T-helper 2 cell treated with Interferon-gamma antibody and Interleukin-4, amounts not matched to agents 5 μg/mL and 100 μg/mL, for 36 hours (primary cell): ENCODE measurements at places on chromosomes 6 and 20.

GRCh38 chr20:38748097-38748860 lies at the start of gene ACTR5:
ACTR5 (plus strand) TSS chr20:38748460; CDS start chr20:38748479, 19 bp downstream.
- peaks cover 20% of the 10 kb centered on the region for H3K4me1 ChIP-seq
- H3K27me3 ChIP-seq, result peaks cover 7% of the 10 kb centered on the region
- H3K36me3 ChIP-seq, result peaks cover 15% of the 10 kb centered on the region
- DNase-seq, result peak; percentile 94
- peak within 1 kb of the TSS; percentile 99 for H3K27ac ChIP-seq

- H3K27ac ChIP-seq, result no peak overlapping the region
- no peaks in the 10 kb centered on the region for H3K4me1 ChIP-seq
- peaks cover 22% of the 10 kb centered on the region for H3K27me3 ChIP-seq
Observed at GRCh38 chr6:151148111-151148510, 91.7 kb upstream of the AKAP12 start.

DNA sequence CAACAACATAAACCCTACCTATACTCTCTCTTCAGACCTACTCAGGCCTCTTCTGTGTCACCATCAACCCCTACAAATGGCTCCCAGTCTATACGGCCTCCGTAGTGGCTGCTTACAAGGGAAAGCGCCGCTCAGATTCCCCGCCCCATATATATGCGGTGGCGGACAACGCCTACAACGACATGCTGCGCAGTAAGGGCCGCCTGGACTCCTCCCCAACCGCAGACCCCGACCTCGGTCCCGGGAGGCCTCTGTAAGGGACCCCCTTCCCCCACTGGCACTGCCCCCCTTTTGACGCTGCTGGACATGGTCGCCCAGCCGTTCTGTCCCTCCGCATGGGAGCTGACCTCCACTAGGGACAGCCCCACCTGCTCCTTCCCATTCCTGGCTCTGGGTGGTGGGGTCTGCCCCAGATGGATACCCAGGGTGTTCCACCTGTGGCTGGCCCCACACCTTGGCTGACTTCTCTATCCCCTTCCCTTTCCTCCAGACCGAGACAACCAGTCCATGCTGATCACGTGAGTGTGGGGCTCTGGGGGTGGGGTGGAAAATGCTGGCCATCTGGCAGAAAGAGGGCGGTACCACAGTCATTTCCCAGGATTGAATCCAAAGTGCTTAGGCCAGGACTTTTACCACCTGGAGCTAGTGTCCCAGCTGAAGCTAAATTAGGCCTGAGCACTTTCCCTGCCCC lies 25.0 kb downstream of the MYH7B start:
- H3K27me3 ChIP-seq, result peaks cover 2% of the 10 kb centered on the region
- no peak overlapping the region for H3K27ac ChIP-seq
- H3K36me3 ChIP-seq, result no peaks in the 10 kb centered on the region
- no peak overlapping the region for H3K4me3 ChIP-seq
- no peaks in the 10 kb centered on the region for H3K4me1 ChIP-seq

DNA sequence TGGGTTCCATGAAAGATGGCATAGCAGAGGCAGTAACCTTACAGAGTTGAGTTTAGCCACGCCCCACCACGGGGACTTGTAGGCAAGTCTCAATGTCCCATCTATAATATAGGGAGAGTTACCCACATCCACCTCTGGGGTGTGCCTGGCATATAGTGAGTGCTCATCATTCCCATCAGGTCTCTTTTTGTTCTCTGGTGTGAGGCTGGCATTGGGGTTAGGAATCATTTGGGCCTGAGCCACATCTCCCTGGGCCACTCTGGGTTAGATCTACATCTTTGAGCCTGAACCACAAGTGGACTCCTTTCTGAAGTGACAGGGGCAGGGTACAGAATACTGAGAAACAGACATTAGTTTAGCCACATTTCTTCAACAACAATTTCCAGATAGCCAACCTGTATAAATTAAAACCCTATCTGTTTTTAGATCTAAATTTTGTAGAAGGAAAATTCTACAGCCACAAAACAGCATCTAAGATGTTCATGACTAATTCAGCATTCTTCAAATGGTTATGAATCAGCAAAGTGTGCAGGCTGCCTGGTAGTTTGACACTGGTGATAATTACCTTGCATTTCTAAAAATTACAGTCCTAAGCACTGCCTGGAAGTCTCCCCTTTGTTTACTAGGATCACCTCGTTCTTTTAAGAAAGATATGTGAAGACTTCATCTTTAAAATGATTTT lies 20.1 kb downstream of the RNF24 start:
- no peaks in the 10 kb centered on the region for H3K27me3 ChIP-seq
- H3K4me1 ChIP-seq, result peaks cover 57% of the 10 kb centered on the region
- peak overlapping the region; percentile 67 for H3K4me3 ChIP-seq
- peak overlapping the region; percentile 85 for H3K27ac ChIP-seq
- DNase-seq, result peak; percentile 45

DNA sequence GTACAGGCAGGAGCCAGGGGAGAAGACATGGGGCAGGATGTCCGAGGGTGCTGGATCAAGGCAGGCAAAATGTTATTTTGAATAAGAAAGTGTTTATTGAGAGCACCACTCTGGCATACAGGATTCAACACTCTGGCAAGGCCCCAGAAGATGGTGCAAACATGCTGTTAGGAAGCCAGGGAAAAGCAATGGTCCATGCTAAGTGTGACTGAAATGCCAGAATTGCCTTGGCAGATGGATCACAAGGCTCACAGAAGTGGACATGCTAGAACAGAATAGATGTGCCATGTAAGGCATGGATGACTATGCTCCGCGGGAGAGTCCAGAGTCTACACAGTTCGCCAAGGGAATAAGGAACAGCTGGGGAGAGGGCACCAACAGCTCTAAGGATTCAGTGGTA lies 54.6 kb downstream of the QRSL1 start:
- H3K4me3 ChIP-seq, result no peak overlapping the region
- H3K36me3 ChIP-seq, result no peaks in the 10 kb centered on the region
- DNase-seq, result no peak
- H3K27ac ChIP-seq, result no peak overlapping the region
- H3K4me1 ChIP-seq, result peaks cover 2% of the 10 kb centered on the region
- peaks cover 6% of the 10 kb centered on the region for H3K27me3 ChIP-seq

- no peaks in the 10 kb centered on the region for H3K27me3 ChIP-seq
- H3K4me3 ChIP-seq, result peak overlapping the region; percentile 87
- peak overlapping the region; percentile 94 for H3K27ac ChIP-seq
- peaks cover 58% of the 10 kb centered on the region for H3K36me3 ChIP-seq
- peak; percentile 55 for DNase-seq
Observed at GRCh38 chr6:36912030-36912454, 26.3 kb downstream of the C6orf89 start.

GRCh38 chr6:147579667-147580066 lies 71.2 kb downstream of the SAMD5 start:
- no peak overlapping the region for H3K4me3 ChIP-seq
- no peaks in the 10 kb centered on the region for H3K27me3 ChIP-seq
- H3K27ac ChIP-seq, result no peak overlapping the region
- DNase-seq, result no peak
- H3K4me1 ChIP-seq, result no peaks in the 10 kb centered on the region

- no peaks in the 10 kb centered on the region for H3K27me3 ChIP-seq
- H3K4me3 ChIP-seq, result no peak overlapping the region
- H3K27ac ChIP-seq, result no peak overlapping the region
- no peaks in the 10 kb centered on the region for H3K4me1 ChIP-seq
Observed at GRCh38 chr20:42067596-42067995, 449.4 kb upstream of the CHD6 start.

DNA sequence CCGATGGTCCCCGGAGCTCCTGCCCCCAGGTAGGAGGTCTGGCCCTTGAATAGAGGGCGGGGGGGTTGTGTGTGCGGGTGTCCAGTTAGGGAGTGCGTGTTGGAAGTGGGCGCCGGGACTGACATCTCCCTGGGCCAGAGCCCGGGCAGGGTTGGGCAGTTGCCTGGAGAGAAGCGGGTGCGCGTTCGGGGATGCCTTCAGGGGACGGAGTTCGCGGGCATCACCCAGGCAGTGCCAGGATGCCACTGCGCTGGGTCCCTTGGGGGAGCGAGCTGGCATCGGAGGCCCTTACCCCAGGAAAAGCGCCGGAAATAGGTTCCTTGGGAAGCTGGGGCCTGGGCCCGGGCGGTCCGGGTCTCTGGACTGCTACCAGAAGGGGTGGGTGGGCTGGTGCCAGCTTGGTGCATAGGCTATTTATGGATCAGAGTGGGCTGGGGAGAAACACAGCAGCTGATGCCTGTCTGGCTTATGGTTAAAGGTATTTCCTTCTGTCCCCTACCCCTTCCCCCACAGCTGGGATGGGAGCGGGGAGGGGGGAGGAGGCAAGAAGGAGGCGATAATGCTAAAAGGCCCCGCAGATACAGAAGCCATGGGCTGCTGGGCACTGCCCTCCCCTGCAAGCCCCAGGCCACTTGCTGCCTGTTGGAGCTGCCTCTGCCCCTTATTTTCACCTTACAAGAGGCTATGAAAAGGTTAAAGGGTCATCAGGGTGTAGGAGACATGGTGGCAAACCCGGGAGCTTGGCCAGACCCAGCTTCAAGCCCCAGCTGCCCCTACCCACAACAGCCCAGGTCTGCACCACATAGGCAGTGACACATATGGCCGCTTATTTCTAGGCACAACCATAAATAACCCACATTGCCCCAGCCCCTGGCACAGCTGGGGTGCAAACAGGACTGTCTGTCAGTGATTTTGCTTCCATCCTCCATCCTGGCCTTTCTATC lies 638 bp downstream of the PACSIN1 start:
- no peaks in the 10 kb centered on the region for H3K36me3 ChIP-seq
- H3K4me3 ChIP-seq, result no peak overlapping the region
- no peak for DNase-seq
- H3K27me3 ChIP-seq, result peaks cover 32% of the 10 kb centered on the region
- H3K4me1 ChIP-seq, result no peaks in the 10 kb centered on the region

DNA sequence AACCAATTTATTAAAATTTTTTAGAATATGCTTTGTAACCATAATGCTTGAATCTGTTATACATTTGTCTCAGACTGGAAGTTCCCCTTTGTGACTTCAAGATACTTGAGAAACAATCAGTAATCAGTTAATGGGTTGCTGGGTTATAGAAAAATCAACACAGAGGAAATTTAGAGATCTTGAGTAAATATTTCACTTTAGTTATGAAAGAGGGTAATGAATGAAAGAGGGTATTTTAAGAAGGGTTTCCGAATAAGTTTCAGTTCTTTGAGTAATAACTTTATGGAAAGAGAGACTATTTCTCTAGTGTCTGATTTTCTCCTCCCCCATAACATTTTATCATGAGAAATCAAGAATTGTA lies 21.4 kb downstream of the ZFAND3 start:
- no peak for DNase-seq
- no peak overlapping the region for H3K4me3 ChIP-seq
- H3K27ac ChIP-seq, result no peak overlapping the region
- H3K27me3 ChIP-seq, result no peaks in the 10 kb centered on the region

- no peak overlapping the region for H3K4me3 ChIP-seq
- no peak overlapping the region for H3K27ac ChIP-seq
- peaks cover 9% of the 10 kb centered on the region for H3K4me1 ChIP-seq
- peak; percentile 23 for DNase-seq
- H3K36me3 ChIP-seq, result no peaks in the 10 kb centered on the region
- peaks cover 3% of the 10 kb centered on the region for H3K27me3 ChIP-seq
Observed at GRCh38 chr6:79868098-79868722, 79.1 kb downstream of the ELOVL4 start.

- no peaks in the 10 kb centered on the region for H3K4me1 ChIP-seq
- no peak overlapping the region for H3K27ac ChIP-seq
- DNase-seq, result no peak
- no peaks in the 10 kb centered on the region for H3K27me3 ChIP-seq
- no peak overlapping the region for H3K4me3 ChIP-seq
Observed at GRCh38 chr6:150910561-150910960, 45.1 kb downstream of the MTHFD1L start.

GRCh38 chr20:3710703-3711483 lies 1.5 kb downstream of the SIGLEC1 start:
- H3K36me3 ChIP-seq, result no peaks in the 10 kb centered on the region
- DNase-seq, result peak; percentile 63
- H3K4me1 ChIP-seq, result no peaks in the 10 kb centered on the region
- H3K27ac ChIP-seq, result no peak overlapping the region
- H3K4me3 ChIP-seq, result no peak overlapping the region
- H3K27me3 ChIP-seq, result no peaks in the 10 kb centered on the region

DNA sequence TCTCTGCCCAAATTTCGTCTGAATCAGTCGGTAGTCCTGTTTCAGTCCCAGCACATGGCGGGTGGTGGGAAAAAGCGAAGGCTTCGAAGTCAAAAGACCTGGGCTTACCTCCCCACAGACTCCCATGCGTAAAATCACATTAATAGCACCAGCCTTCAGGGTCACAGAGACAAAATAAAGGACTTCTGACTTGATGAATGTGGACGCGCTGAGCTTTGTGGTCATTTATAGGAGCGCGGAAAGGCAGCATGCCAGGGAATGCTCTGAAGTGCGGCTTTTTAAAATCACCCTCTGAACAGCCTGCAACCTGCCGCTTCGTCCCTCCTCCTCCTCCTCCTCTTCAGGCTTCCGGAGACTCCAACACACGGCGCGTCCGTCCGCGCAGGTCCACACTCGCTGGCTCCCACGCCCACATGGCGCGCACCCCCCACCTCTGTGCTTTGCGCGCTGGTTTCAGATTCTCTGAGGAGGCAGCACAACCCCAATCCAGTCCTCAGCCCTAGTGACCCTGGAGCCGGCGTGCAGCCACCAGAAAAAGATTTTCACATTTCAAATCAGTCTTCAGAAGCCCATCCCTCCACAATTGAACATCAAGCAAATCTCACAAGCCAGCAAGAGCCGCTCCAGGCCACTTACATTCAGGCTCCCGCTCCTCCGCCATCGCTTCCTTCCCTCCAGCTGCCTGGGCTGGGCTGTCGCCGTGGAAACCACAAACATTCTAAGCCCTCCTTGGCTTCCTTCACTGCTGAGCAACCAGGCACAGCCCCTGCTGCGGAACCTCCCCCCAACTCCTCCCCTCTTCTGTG lies at the start of gene C6orf118:
Gene C6orf118 (minus strand): TSS at position 680 of the 806 bp plus-strand sequence. CDS start 19 bp downstream, at position 661.
- no peak within 1 kb of the TSS for H3K4me3 ChIP-seq
- DNase-seq, result no peak
- H3K27me3 ChIP-seq, result no peaks in the 10 kb centered on the region
- H3K4me1 ChIP-seq, result no peaks in the 10 kb centered on the region
- no peaks in the 10 kb centered on the region for H3K36me3 ChIP-seq
- no peak within 1 kb of the TSS for H3K27ac ChIP-seq

DNA sequence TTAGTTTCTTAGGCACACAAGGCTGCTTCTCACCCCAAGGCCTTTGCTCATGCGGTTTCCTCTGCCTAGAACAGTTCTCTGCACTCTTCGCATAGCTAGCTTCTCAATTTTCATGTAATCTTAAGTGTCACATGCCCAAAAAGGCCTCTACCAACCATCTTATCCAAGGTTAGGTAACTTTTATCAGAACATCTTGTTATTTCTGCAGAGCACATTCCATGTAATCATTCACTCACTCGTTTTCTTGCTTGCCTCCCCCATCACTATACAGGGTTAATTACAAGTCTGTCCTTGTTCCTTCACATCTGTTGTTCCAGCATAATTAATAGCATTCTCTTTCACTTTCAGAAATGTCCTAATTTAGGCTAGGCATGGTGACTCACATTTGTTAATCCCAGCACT lies 53.8 kb downstream of the NCOA6 start:
- peaks cover 23% of the 10 kb centered on the region for H3K36me3 ChIP-seq
- H3K4me1 ChIP-seq, result no peaks in the 10 kb centered on the region
- H3K4me3 ChIP-seq, result no peak overlapping the region

- H3K4me3 ChIP-seq, result peak overlapping the region; percentile 59
- peak; percentile 78 for DNase-seq
- peaks cover 6% of the 10 kb centered on the region for H3K4me1 ChIP-seq
Observed at GRCh38 chr20:45293041-45294002, 13.3 kb upstream of the RBPJL start.
